Activated T-helper 1 cell treated with anti-CD3 and anti-CD28 coated beads, Interleukin-2, amount 50 U/mL, for 16 hours (primary cell): ENCODE measurements at places on chromosomes 1 and 21.

DNA sequence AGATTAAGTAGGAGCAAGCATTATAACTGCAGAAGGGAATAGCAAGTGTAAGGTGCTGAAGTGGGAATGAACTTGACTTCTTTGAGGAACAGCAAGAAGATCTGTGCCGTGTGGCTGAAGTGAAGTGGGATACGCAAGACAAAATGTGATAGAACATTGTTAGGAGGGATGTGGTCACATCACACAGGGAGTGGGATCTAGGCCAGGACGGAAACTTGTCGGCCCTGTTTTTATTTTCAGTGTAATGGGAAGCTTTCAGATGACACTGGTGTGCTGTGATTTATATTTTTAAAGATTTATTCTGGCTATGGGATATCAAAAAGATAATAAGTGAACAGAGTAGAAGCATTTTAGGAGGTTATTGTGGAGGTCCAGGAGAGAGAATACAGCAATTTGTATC, 116.4 kb downstream of the PLA2G4A start:
- DNase-seq: no peak

- no peak for DNase-seq
These were observed 93.6 kb downstream of the ZNF281 start for GRCh38 chr1:200316148-200316803.

DNA sequence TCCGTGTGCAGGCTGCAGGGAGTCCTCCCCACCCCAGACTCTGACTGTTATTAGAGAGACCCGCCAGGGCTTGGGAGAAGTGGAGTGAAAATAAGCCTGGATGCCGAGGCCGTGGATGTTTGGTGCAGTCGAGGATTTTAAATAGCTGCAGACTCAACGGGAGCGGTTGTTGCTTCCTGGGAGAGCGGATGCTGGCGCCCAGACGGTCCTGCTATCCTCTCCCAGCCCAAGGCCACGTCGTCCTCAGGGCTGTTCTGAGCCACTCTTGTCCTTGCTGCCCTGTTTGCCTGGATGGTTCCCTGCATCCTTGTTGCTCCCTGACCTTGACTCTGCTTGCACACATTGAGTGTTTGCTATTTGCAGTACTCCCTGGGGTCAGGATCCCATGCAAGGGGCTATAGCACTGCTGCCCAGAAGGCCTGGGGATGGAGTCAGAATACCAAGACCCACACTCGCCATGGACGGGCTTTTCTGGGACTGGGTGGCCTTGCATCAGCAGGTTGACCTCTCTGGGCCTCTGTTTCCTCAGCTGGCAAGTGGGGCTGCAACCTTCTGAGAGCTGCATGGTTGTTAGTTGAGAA, 205.3 kb upstream of the C1orf174 start:
- no peak for DNase-seq

DNA sequence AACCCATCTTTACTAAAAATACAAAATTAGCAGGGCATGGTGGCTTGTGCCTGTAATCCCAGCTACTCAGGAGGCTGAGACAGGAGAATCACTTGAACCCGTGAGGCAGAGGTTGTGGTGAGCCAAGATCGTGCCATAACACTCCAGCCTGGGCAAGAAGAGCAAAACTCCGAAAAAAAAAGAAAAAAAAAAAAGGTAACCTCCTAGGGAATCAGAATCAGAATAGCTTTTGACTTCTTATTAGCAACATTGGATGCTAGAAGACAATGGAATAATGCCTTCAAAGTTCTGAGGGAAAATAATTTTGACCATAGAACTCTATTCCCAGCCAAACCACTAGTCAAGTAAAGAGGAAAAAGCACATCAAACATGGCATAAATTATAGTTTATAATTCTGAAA, 60.9 kb downstream of the LMO4 start:
- DNase-seq: no peak

- no peak for DNase-seq
These were observed 26.0 kb downstream of the ADGRL4 start for GRCh38 chr1:78980511-78980910.

DNA sequence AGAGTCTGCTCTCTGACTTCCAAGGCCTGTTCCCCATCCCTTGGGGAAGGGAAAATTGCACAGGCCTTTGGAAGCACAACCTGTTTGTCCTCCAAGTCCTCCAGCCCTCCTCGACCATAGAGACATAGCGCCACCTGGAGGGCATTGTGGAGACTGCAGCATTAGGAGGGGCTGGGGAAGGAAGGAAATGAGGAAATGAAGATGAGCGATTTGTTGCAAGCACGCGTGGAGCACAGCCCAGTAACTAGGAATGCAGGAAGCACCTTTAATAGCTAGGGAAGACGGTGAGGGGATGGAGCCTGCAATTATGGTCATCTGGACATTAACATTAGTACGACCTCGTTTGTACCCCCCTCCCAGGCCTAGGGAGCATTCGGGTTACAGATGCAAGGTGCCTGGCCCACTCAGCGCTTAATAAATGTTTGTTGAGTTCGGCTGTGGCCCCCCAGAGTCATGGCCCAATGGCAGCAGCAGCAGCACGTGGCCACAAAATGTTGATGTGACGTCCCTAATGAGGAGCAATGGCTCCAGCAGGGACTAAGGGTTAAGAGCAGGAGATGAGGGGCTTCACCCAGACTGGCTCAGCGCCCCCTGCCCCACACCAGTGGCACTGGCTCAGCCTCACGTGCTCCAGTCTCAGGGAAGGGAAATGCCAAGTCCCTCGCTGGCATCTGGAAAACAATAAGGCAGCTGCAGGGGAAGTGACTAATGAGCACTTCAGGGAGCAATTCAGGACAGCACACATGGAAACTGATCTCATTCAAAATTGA, 8.0 kb upstream of the CAMK2N1 start:
- peak; percentile 67 for DNase-seq

GRCh38 chr1:12778907-12779306, 5.4 kb downstream of the PRAMEF12 start:
- DNase-seq: no peak

- DNase-seq: no peak
These were observed 125.9 kb downstream of the RHOU start for GRCh38 chr1:228860911-228861831.

DNA sequence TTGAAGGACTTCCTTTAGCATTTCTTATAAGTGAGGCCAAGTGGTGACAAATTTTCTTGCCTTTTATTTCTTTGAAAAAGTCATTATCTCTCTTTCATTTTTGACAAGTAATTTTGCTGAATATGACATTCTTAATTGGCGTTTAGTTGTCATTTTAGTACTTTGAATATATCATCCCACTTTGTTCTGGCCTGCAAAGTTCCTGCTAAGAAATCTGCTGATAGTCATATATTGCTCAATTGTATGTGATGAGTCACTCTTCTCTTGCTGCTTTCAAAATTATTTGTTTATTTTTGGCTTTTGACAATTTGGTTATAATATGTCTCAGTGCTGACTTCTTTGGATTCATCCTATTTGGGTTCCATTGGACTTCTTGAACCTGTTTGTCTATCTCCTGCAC, 312.6 kb downstream of the DUSP10 start:
- no peak for DNase-seq

DNA sequence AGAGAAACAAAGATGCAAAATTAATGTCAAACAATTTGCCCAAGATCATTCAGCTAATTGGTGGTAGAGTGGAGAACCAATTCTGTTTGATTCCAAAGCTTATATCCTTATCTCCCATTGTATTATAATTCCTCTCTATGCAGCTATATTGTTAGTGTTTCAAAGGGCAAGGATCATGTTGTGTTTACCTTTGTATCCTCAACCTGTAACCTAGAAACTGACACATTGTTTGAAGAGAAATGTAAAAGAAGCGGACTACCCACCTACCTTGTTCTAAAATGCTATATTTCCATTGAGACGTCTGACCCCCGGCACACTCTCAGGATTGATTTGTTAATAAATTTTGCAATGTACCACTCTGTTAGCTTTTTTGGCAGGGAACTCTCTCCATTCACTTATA, 9.3 kb downstream of the RAVER2 start:
- DNase-seq: no peak

DNA sequence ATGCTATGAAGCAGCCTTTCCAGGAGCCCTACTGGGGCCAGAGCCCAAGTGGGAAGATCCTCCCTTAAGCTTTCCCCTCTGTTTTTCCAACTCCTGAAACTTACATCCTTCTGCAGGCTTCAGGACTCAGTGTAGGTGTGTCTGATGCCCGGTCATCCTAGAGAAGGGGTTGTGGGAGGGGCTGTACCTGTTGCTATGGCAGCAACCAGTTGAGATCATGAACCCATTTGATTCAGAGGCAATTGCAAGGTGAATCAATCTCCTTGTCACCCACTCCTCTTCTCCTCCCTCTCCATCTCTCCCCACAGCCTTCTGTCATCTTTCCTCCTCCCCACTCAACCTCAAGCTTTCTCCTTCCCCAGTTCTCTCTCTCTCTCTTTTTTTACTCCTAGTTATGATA, 151.8 kb downstream of the CACNA1E start:
- no peak for DNase-seq

DNA sequence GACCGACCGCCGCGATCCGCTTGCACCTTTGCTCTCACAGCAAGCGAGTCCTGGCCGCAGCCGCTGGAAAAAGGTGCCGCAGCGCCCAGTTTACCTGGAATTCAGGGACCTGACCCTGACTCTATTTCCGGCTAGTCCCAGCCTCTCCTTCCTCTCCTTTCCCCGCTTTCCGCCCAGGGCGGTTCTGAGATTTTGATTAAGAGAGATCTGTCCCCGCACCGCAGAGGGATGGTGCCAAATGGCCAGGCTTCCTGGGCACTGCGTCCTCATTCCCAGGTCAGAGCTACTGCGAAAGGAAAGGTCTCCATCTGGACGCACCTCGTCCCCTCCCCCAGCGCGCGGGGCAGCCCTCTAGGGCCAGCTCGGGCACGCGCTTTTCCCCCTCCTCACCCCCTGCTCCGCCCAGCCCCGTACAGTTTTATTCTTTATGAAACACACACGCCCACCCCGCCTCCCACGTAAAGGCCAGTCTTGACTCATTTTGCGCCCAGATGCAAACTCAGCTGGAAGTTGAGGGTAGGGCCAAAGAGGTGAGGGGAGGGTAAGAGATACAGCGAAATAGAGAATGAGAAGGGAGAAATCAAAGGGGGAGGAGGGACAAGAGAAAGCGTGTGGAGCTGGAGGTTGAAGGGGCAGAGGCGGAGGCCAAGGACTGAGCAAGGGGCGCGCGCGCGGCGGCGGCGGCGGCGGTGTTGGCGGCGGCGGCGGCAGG, 411.8 kb upstream of the ESRRG start:
- no peak for DNase-seq

DNA sequence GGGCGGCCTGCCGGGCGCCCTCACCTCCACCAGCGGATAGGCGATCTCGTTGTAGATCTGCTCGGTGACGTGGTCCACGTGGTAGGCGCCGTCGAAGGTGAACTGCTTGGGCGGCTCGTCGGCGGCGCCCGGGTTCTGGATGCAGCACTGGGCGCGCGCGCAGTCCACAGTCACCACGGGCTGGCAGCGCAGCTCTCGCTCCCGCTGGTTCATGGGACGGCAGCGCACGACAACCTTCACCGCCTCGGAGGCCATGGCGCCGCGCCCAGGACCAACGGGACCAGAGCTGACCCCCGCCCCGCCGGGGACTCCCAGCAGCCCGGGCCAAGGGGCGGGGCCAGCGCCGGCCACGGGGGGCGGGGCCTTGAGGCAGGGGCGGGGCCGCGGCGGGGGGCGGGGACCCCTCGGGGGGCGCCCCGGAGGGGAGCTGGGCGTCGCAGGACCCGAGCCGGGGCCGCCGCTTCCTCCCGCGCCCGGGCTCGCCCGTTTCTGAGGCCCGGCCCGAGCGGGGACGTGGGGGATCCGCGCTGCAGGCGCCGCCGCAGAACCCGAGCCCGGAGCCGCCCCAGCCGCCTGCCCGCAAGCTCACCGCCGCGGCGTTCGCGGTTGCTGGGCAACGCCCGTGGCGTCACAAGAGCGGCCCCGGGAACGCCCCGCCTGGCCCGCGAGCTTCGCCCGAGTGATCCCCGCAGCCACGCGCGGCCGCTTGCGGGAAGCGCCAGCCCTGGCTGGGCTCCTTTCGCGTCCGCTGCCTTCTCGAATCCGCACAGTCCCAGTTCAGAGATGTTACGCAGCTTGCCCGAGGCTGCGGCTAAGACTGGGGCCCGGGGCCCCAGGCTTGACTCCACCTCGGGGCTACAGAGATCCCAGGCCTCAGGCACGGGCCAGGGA, at the start of gene KIF17:
KIF17 (minus strand) TSS at position 556 of the 891 bp plus-strand sequence; CDS start at position 255, 301 bp downstream.
- peak; percentile 50 for DNase-seq

DNA sequence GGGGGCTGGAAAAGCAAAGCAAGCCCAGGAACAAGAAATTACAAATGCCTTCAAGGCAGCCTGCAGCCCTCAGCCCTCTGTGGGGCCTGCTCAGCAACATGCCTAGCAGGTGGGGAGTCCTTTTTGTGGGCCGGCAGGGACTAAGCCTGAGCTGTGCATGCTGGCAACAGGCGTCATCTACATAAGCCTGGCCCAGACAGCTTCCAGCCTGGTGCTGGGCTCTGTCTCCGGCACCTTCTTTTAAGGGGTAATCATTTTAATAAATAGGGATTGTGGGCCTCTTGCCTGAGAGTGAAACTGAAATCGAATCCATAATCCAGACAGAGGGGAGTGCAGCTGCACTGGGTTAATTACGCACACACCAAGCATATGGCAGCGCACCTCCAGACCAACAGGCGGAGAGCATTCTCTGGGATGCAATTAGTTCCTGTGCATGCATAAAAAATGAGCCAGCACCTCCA, 96.6 kb downstream of the DDX20 start:
- no peak for DNase-seq

GRCh38 chr1:89005286-89006151, 13.1 kb upstream of the KYAT3 start:
- DNase-seq: no peak

DNA sequence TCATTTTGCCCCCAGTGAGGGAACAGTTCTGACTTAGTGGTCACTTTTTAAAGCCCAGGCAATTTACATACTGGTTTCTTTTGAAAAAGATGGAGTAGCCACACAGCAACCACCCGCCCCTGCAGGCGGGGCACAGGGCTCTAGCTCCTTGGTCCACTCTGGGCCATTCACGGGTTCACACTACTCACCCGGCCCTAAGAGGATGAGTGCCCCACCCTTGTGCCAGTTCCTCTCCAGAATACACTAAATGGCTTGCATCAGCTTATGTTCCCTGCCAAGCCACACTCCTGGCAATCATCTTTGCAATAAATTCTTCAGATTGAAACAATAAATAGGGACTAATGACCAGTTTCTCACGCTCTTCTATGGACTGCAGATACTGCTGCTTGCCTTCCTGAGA, 15.7 kb upstream of the ATP13A2 start:
- DNase-seq: no peak

GRCh38 chr1:150596976-150597375, 17.6 kb upstream of the MCL1 start:
- no peak for DNase-seq

- no peak for DNase-seq
These were observed 14.2 kb upstream of the CITED4 start for GRCh38 chr1:40876436-40876761.

GRCh38 chr1:183287191-183287675, 101.2 kb downstream of the LAMC2 start:
- no peak for DNase-seq
